ENCODE measurements at places on chromosomes 16 and 17.

- no peak for DNase-seq
Observed at GRCh38 chr17:82238472-82239201, 9.8 kb downstream of the SLC16A3 start.

GRCh38 chr17:40022497-40022896, 7.3 kb downstream of the CSF3 start:
- no peak for DNase-seq

- no peak for DNase-seq
Observed at GRCh38 chr16:89140981-89141883, 30.3 kb upstream of the CDH15 start.

- DNase-seq = no peak
Observed at GRCh38 chr17:27760069-27760885, 40.1 kb downstream of the NOS2 start.

DNA sequence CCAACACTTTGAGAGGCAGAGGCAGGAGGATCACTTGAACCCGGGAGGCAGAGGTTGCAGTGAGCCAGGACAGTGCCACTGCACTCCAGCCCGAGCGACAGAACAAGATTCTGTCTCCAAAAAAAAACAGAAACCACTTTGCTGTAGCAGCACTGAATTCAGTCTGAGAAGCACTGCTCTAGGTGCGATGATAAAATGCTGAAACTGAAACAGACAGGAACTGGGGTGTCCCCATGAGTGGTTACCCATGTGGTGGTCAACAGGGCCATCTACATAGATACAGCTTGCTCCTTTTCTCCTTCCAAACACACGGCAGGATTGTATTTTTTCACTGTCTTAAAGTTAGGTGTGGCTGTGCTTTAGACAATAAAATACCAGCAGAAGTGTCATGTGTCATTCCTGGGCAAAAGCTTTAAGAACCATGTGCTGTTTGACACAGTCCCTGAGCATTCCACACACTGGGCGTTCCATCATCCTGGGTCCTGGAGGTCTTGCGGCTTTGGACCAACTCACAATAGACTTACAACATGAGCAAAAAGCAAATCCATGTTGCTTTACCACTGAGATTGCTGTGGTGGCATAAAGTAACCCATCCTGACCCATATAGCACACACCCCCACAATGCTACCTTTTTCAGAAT, 11.5 kb downstream of the GAS7 start:
- no peak for DNase-seq

GRCh38 chr17:5838661-5839300, 231.4 kb upstream of the WSCD1 start:
- DNase-seq = no peak

- DNase-seq = no peak
Observed at GRCh38 chr16:58651965-58652348, 22.3 kb upstream of the CNOT1 start.

Measured in DMS79 (cell line).